ENCODE measurements at places on chromosomes 3 and 15.
A peak's percentile ranks its signal among the peaks of the same experiment; 100 is the strongest.

DNA sequence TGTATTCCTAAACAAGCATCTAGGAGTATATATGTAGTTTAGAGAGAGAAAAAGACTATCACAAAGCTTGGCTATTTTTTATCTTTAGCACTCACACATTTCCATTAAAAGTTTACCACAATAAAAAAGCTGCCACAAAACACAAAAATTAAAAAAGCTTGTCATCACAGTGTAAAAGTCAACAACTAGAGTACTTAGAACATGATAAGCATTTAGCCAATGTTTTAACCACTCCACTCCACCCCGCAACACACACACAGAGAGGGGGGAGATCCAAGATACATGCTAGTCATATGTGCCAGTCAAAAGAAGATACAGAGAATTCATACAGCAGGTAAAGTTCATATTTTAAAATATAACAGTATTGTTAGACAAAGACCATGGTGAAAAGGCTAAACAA is 79.7 kb downstream of the STAG1 start:
- DNase-seq, result no peak

- DNase-seq, result peak; percentile 18
These were observed 426.5 kb upstream of the RASGRP1 start for GRCh38 chr15:38991126-38991525.

- peak; percentile 89 for DNase-seq
These were observed at the start of gene EXOG for GRCh38 chr3:38496131-38496910. TSS of gene EXOG (plus strand) at chr3:38496340. CDS start at chr3:38496368, 28 bp downstream.

DNA sequence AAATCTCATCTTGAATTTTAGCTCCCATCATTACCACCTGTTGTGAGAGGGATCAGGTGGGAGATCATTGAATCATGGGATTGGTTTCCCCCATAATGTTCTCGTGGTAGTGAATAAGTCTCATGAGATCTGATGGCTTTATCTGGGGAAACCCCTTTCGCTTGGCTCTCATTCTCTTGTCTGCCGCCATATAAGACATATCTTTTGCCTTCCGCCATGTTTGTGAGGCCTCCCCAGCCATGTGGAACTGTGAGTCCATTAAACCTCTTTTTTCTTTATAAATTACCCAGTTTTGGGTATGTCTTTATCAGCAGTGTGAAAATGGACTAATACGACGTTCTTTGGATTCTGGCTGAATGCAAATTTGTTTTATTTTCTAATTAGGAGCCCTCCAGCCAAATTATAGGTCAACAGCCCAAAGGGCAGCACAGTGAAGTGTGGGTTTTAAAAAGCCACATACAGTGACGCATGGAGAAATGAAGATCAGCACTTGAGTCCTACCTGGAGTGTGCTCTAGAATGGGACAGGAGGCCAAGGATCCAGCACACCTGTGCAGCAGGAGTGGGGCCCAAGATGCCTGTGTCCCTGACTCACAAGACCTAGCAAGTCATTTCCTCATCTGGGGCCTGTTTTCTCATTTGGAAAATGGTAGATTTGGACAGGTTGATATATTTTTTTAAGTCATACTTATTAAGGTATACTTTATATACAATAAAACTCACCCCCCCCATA is 89.6 kb downstream of the MB21D2 start:
- DNase-seq, result no peak

DNA sequence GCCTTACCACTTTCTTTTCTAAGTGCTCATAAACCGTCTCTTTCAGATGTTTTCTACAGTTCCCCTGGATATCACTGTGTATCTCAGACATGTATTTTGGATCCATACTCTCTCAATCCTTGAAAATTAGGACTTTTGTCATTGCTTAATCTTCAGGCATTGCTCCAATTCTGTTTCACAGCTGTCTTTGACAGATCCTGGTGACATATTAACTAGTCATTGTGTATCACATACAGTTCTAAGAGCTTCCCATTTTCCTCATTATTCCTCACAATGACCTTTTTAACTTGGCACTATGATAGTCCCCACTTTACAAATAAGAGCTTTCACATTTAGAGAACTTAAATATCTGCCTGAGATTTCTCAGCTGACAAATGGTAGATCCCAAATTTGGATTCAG is 151.7 kb downstream of the CLSTN2 start:
- no peak for DNase-seq

- DNase-seq, result no peak
These were observed 51.4 kb downstream of the ASTE1 start for GRCh38 chr3:130975251-130975650.

GRCh38 chr3:11591002-11591355 is 52.7 kb downstream of the VGLL4 start:
- no peak for DNase-seq

- no peak for DNase-seq
These were observed 41.1 kb upstream of the LIPC start for GRCh38 chr15:58390655-58391054.

- DNase-seq, result no peak
These were observed 972.2 kb downstream of the OTOL1 start for GRCh38 chr3:162468791-162469190.

DNA sequence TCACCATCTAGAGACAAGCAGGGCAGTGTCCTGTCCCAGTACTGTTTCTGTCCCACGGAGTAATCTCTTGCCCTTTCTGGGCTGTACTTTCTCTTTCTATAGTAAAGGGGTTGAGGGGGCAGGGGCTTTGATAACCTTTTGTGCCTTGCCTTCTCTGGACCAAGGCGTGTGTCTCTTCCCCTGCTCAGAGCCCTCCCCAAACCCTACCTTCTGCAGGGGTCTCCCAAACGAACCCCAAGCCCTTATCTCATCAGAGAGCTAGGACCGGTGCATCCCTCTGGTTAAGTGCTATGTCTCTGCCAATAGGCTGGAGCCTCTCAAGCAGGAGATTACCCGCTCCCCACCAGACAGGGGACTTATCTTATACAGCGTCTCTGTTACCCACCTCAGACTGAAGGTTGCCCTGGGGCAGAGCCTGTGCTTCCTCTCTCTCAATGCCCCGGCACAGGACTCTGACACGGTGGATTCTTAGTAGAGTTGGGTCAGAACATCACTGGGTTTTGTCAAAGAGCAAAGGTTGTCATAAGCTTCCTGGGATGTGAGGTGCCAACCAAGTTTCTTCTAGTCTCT is 2.9 kb downstream of the PLEKHO2 start:
- DNase-seq, result no peak

Data from NT2/D1 (cell line).